ENCODE measurements at places on chromosomes 11 and 22. TPM values are rescaled to one million over a fixed set of nuclear protein-coding genes. Genes with fewer than 3 reads are reported as not detected.

ZNF280A gene
- total RNA-seq: not detected

P2RX6 gene
- total RNA-seq: not detected

SLCO2B1 gene
- total RNA-seq: 0.97 TPM

PGA5 gene
- total RNA-seq: not detected

SAMM50 gene
- total RNA-seq: 47.7 TPM

ADAMTS15 gene
- 8.5 TPM for total RNA-seq

SLC22A12 gene
- total RNA-seq: not detected

TTC36 gene
- total RNA-seq: 2.6 TPM

TRPM5 gene
- total RNA-seq: not detected

GP1BB gene
- 0.78 TPM for total RNA-seq

OR52E8 gene
- not detected for total RNA-seq

ANO3 gene
- not detected for total RNA-seq

REXO2 gene
- total RNA-seq: 198 TPM

TMEM121B gene
- 0.68 TPM for total RNA-seq

CALCA gene
- not detected for total RNA-seq

CRYBB2 gene
- 1.1 TPM for total RNA-seq

DGAT2 gene
- 3.0 TPM for total RNA-seq

CCDC116 gene
- total RNA-seq: 0.35 TPM

PHLDA2 gene
- total RNA-seq: 67.4 TPM
